ENCODE measurements at places on chromosomes 2 and 18. TPM values are rescaled to one million over a fixed set of nuclear protein-coding genes. Genes with fewer than 3 reads are reported as not detected.

DNA sequence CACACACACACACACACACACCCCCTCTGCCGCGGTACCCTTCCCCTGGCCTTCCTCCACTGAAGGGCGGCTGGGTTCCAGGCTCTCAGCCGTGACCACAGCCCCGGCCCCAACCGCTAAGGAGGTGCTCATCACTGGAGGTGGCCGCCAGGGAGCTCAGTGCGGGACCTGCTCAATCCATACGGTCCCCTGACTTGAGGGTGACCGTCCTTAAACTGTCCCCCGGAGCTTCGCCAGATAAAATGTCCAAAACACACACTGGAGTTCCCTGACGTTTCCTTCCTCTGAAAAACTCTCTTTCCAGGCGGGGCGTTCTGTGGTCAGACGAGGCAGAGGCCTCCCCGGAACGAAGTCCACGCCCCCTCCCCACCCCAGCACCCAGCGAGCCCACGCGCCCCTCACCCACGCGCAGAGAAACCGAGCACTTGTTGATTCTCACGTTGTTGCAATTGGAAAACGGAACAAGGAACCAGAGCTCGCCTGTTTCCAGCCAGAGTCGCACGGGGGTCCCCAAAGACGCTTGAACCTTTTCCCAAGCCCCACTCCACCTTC is 1.4 kb downstream of the MBP start:
- peak overlapping the region; percentile 89 for H3K27ac ChIP-seq
- H3K36me3 ChIP-seq: no peaks in the 10 kb centered on the region
- H3K4me3 ChIP-seq: peak overlapping the region; percentile 81
- no peaks in the 10 kb centered on the region for H3K27me3 ChIP-seq

- H3K4me3 ChIP-seq: no peak overlapping the region
- no peak overlapping the region for H3K27ac ChIP-seq
- H3K36me3 ChIP-seq: no peaks in the 10 kb centered on the region
- H3K27me3 ChIP-seq: no peaks in the 10 kb centered on the region
- no peak for DNase-seq
- H3K4me1 ChIP-seq: no peaks in the 10 kb centered on the region
Measured at GRCh38 chr18:39604836-39605235, 2039.2 kb upstream of the CELF4 start.

DNA sequence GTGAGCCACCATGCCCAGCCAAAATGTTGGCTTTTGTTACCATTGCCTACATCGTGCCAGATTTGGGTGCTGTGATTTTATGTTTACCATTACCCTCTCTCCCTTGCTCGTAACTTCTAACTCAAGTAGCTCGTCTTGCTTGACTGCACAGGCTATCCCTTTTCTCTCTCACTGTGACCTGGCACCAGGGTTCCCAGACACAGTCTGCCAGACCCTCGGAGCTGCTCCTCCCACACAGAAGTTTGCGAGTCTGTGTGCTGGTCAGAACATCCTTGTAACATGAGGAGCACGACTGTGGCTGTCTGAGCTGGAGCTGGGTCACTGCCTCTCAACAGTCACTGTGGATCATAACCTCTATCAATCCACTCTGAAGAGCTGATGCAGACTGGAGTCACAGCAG is 152.5 kb upstream of the ACKR3 start:
- DNase-seq: no peak
- H3K36me3 ChIP-seq: no peaks in the 10 kb centered on the region
- no peak overlapping the region for H3K27ac ChIP-seq
- H3K27me3 ChIP-seq: no peaks in the 10 kb centered on the region

DNA sequence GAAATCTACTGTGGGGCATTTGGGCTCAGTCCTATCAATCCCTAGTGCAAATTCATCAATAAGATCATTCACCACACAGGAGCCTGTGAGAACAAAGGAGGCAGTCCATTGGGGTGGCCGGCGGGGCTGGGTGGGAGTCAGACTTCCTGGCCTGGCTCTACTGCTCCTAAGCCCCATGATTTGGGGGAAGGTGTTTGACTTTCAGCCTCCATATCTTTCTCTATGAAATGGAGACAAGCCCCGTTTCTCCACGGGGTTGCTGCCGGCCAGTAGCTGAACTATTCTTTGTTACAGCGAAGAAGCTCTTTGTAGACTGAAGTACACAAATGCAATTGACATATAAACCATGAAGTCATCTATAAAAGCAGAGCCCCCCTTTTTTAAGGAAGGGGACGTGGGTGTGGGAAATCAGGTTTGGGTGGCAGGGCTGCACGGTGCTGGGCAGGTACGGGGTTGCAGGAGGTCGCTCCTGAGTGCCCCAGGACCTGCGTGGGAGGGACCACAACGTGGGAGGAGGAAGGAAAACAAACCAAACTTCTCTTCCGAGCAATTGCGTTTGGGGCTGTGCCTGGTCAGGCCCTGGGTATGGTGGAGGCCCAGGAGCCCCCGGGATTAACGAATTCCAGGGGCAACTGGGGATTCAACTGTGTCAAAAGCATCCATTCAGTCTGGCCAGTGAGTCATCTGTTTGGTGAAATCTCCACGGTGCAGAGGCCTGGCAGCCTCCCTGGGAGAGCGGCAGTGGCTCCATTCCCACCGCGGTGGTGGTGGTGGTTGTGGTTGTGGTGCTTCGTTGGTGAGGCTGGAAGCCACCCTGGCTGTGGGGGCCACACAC is 18.2 kb downstream of the FBLN7 start:
- no peaks in the 10 kb centered on the region for H3K4me1 ChIP-seq
- DNase-seq: no peak
- no peak overlapping the region for H3K4me3 ChIP-seq
- no peak overlapping the region for H3K27ac ChIP-seq
- no peaks in the 10 kb centered on the region for H3K36me3 ChIP-seq
- H3K27me3 ChIP-seq: no peaks in the 10 kb centered on the region

SOX11 gene
- not detected for total RNA-seq

C2orf72 gene
- not detected for total RNA-seq

DNA sequence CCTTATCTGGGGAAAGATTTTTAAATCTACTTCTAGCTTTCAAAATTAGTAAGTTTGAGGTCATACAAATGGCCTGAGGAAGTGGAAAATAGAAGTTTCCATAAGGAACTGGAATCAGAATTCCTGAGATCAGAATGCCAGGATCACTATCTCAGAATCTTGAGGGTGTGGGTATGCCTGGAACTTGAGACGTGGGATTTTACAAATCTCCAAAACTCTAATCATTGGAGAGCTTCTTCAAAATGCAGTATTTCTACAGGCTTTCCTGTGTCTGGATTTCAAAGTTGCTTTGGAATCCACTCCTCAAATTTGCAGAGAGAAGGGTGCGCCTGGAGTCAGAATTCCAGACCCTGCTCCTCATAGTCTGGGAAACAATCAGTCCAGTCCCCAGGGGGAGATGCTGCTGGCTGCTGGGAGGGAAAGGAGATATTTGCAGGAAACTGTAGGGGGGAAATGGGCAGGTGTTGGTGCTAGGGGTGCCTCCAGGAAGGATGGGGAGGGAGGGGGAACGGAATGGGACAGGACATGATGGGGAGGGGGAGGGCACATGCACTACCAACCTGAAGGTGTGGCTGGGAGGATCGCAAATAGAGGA is 31.0 kb upstream of the CATIP start:
- no peak for DNase-seq
- no peaks in the 10 kb centered on the region for H3K36me3 ChIP-seq
- no peak overlapping the region for H3K27ac ChIP-seq
- H3K27me3 ChIP-seq: no peaks in the 10 kb centered on the region
- no peak overlapping the region for H3K4me3 ChIP-seq
- peaks cover 18% of the 10 kb centered on the region for H3K4me1 ChIP-seq

EFHD1 gene
- total RNA-seq: 111 TPM

DNA sequence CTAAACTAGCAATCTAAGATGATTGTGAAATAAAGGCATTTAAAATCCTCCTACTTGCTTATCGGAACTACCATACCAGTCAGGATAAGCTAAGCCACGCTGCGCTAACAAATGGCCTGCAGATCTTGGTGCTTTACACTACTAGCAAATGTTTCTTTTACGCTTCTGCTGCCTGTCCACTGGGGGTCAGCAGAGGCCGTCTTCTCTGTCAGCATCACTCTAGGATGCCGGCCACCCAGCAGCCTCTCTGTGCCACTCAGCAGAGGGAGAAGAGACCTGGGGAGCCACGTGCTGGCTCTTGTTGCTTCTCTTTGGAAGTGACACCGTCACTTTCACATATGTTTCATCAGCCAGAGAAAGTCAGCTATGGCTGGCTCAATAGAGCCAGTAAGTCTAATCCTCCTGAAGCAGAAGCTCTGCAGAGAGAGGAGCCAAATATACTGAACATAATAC is 36.6 kb downstream of the COPS8 start:
- no peak overlapping the region for H3K4me3 ChIP-seq
- no peaks in the 10 kb centered on the region for H3K36me3 ChIP-seq
- H3K27me3 ChIP-seq: no peaks in the 10 kb centered on the region
- no peak overlapping the region for H3K27ac ChIP-seq
- no peak for DNase-seq
- H3K4me1 ChIP-seq: no peaks in the 10 kb centered on the region

- peaks cover 14% of the 10 kb centered on the region for H3K4me1 ChIP-seq
- H3K27me3 ChIP-seq: no peaks in the 10 kb centered on the region
- H3K27ac ChIP-seq: no peak overlapping the region
- no peaks in the 10 kb centered on the region for H3K36me3 ChIP-seq
- H3K4me3 ChIP-seq: no peak overlapping the region
- no peak for DNase-seq
Measured at GRCh38 chr18:26438980-26439379, 109.4 kb downstream of the KCTD1 start.

DNA sequence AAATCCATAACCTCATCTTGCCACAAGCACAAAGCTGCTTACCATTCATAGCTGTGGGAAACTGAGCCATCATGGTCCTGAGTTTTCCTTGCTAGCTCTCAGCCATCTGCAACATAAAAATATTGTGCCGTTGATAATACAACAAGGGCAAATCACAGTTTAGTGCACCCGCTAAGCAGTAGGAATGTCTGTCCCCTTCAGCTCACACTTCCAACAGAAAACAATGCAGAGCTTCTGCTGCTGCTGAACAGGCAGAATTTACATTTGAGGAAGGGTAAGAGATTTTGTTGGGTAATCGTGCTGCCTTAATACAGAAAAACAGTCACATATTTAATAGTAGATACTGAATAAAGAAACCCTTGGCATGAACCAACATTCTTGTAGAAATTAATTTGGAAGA is 32.3 kb downstream of the ITSN2 start:
- DNase-seq: no peak
- no peaks in the 10 kb centered on the region for H3K36me3 ChIP-seq
- peak overlapping the region; percentile 19 for H3K4me3 ChIP-seq
- no peak overlapping the region for H3K27ac ChIP-seq
- peaks cover 39% of the 10 kb centered on the region for H3K4me1 ChIP-seq

- H3K27me3 ChIP-seq: no peaks in the 10 kb centered on the region
- DNase-seq: no peak
- no peaks in the 10 kb centered on the region for H3K4me1 ChIP-seq
- no peak overlapping the region for H3K4me3 ChIP-seq
- H3K36me3 ChIP-seq: no peaks in the 10 kb centered on the region
- no peak overlapping the region for H3K27ac ChIP-seq
Measured at GRCh38 chr2:122481717-122482116, 726.3 kb downstream of the TSN start.

- no peak overlapping the region for H3K27ac ChIP-seq
- no peak for DNase-seq
- no peak overlapping the region for H3K4me3 ChIP-seq
- H3K4me1 ChIP-seq: peaks cover 6% of the 10 kb centered on the region
- no peaks in the 10 kb centered on the region for H3K27me3 ChIP-seq
Measured at GRCh38 chr2:126635281-126635680, 20.7 kb upstream of the GYPC start.

- no peaks in the 10 kb centered on the region for H3K36me3 ChIP-seq
- no peak for DNase-seq
- H3K27me3 ChIP-seq: no peaks in the 10 kb centered on the region
- H3K4me3 ChIP-seq: no peak overlapping the region
- no peak overlapping the region for H3K27ac ChIP-seq
Measured at GRCh38 chr2:230582851-230583283, 129.8 kb upstream of the CAB39 start.

ALK gene
- 2.0 TPM for total RNA-seq

GRCh38 chr2:48449073-48449840 is 80.7 kb upstream of the STON1 start:
- H3K36me3 ChIP-seq: no peaks in the 10 kb centered on the region
- H3K27me3 ChIP-seq: no peaks in the 10 kb centered on the region
- peak overlapping the region; percentile 29 for H3K4me3 ChIP-seq
- H3K27ac ChIP-seq: peak overlapping the region; percentile 63

GRCh38 chr18:55840601-55841170 is 252.7 kb upstream of the TCF4 start:
- peaks cover 16% of the 10 kb centered on the region for H3K4me1 ChIP-seq
- H3K4me3 ChIP-seq: no peak overlapping the region
- no peaks in the 10 kb centered on the region for H3K36me3 ChIP-seq
- H3K27ac ChIP-seq: no peak overlapping the region

SETBP1 gene
- total RNA-seq: 39.3 TPM

OTX1 gene
- not detected for total RNA-seq

GRCh38 chr2:1517786-1518185 is 104.5 kb downstream of the TPO start:
- H3K36me3 ChIP-seq: no peaks in the 10 kb centered on the region
- no peak overlapping the region for H3K27ac ChIP-seq
- H3K4me3 ChIP-seq: no peak overlapping the region
- H3K4me1 ChIP-seq: no peaks in the 10 kb centered on the region
- H3K27me3 ChIP-seq: no peaks in the 10 kb centered on the region
- DNase-seq: no peak

DNA sequence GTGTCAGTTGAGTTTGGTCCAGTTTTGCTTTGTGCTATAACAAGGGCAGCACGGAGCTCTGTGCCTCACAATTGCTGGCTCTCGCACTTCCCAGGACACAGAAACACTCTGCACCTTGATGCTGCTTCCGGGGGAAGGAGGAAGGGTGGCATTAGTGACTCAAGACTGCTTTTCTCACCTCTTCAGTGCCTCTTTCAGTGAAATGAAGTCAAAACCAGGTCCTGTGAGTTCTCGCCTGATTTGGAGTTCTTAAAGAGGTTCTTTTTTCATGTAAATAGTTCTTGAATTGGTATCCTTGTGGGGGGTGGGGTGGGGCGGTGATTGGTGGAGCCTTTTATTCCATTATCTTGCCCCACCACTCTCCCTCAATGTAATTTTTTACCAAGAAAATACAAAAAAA is 91.5 kb upstream of the MYT1L start:
- H3K27ac ChIP-seq: no peak overlapping the region
- no peaks in the 10 kb centered on the region for H3K4me1 ChIP-seq
- no peaks in the 10 kb centered on the region for H3K36me3 ChIP-seq
- DNase-seq: no peak
- no peak overlapping the region for H3K4me3 ChIP-seq
- no peaks in the 10 kb centered on the region for H3K27me3 ChIP-seq

Data from thoracic aorta (tissue), 2 donors.